AG04450 (cell line): ENCODE measurements at places on chromosomes 13 and 19. TPM values are rescaled to one million over a fixed set of nuclear protein-coding genes. Genes with fewer than 3 reads are reported as not detected.

The KLK14 gene
- polyA plus RNA-seq: not detected in 2 replicates

The ZNF57 gene
- 2.3 and 2.4 TPM in 2 replicates for polyA plus RNA-seq

The PRSS57 gene
- not detected in 2 replicates for polyA plus RNA-seq

The CEACAM3 gene
- polyA plus RNA-seq: not detected in 2 replicates

The ZNF426 gene
- 13.2 and 15.4 TPM in 2 replicates for polyA plus RNA-seq
